ENCODE measurements at places on chromosomes 4 and X. TPM values are rescaled to one million over a fixed set of nuclear protein-coding genes. Genes with fewer than 3 reads are reported as not detected.

Gene FGD1
- 10.2 TPM for total RNA-seq

Gene ADH1C
- total RNA-seq = not detected

Gene PPP2R2C
- total RNA-seq = 0.18 TPM

Gene GRID2
- not detected for total RNA-seq

Gene MND1
- total RNA-seq = 10.8 TPM

Measured in foreskin keratinocyte (primary cell).